GM23338 (cell line): ENCODE measurements at places on chromosomes 5 and 9.
A peak's percentile ranks its signal among the peaks of the same experiment; 100 is the strongest.

GRCh38 chr5:171537070-171537849, 117.8 kb downstream of the FGF18 start:
- DNase-seq = no peak

GRCh38 chr5:82620957-82621600, 342.9 kb upstream of the RPS23 start:
- no peak for DNase-seq

DNA sequence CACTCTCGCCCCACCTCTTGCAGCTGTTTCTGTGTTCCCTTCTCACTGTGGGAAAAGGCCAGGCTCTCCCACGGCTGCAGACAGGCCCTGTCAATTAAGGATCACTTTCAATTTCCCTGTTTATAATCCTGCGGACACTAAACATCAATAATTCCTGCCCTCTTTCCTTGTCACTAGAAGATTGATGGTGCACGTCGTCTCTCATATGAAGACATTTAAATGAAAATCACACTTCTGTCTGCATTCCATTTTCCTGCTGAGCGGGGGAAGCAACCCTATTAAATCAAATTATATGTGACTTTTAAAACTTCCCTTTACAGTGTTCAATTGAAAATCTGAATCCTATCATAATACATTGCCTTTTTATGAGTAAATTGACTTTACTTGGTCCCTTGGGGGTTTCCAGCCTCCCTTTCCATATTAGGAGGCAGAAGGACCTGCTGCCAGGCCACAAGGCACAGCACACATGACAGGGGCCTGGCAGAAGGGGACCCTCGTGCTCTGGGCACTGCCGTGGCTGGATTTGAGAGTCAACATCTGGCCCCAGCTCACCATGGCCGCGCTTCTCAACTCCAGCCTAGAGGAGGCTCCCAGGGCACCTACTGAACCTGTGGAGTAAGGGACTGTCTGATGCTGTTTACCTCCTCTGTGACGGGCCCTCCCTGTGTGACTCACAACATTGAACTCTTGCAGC, 311.0 kb upstream of the IRX4 start:
- DNase-seq = no peak

DNA sequence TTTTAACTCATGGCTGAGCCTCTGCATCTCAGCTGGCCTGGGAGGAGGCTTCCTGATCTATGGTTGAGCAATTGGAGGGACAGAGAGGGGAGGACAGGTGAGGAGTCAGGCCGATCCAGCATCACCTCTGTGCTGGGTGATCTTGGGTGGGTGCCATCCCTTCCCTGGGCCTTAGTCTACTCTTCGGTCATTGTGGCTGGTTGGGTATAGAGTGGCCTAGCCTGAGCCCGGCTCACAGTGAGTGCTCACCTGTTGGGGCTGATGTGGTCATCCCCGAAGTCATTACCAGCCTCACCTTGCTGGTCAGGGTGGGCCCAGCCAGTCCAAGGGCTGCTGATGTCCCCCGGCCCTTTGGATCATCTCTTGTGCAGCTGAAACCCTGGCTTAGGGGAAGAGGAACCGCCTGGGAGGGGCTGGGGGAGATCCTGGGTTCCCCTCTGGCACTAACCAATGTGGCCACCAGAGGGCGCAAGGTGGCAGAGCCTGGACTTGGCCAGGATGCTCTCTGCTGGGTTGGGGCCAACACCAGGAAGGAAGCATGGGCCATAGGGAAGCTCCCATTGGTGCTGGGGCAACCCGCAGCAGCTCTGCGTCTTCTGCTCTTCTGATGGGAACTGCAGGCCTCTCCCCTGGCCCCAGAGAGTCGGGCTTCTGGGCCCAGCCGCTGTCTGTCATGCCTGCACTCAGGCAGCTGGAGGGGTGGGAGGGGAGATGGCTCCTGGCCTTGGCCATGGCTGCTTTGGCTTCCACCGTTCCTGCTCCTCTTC, 17.3 kb upstream of the ODF2 start:
- DNase-seq = peak; percentile 95

GRCh38 chr5:128613766-128614165, 75.7 kb upstream of the FBN2 start:
- no peak for DNase-seq

DNA sequence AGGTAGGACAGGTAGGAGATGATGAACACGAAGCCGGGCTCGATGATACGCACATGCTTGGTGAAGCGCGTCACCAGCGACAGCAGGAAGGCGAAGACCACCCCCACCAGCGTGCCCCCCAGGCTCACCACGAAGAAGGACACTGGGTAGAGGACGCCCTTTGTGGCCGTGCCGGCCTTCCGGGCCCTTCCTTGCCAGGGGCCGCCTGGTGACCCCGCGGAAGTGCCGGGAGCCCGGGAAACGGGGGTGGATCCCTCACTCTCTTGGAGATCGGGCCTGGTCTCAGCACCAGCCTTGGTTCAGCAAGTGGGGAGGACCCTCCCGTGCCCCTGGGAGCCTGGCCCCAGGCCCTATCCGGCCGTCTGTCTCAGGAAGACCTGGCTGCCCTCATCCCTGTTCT, 39.7 kb downstream of the SLC9A3 start:
- DNase-seq = no peak

GRCh38 chr9:107340920-107341632, 58.0 kb downstream of the RAD23B start:
- DNase-seq = peak; percentile 91
